Psoas muscle (tissue), 8 donors: ENCODE measurements at places on chromosomes 1 and 21. TPM values are rescaled to one million over a fixed set of nuclear protein-coding genes. Genes with fewer than 3 reads are reported as not detected.

OPRD1 gene
- 0.07 TPM for total RNA-seq

TNFRSF4 gene
- 3.9 TPM for total RNA-seq

TSSK3 gene
- not detected for total RNA-seq

GRCh38 chr1:78339490-78339889, 151.3 kb upstream of the PTGFR start:
- no peaks in the 10 kb centered on the region for H3K27me3 ChIP-seq
- no peak overlapping the region for H3K4me3 ChIP-seq
- no peak overlapping the region for H3K27ac ChIP-seq
- no peak for DNase-seq

GRCh38 chr1:46372431-46372830, 21.7 kb upstream of the FAAH start:
- no peaks in the 10 kb centered on the region for H3K27me3 ChIP-seq
- H3K36me3 ChIP-seq = peaks cover 23% of the 10 kb centered on the region
- no peak overlapping the region for H3K4me3 ChIP-seq
- no peak for DNase-seq
- H3K27ac ChIP-seq = no peak overlapping the region

- no peak overlapping the region for H3K27ac ChIP-seq
- no peaks in the 10 kb centered on the region for H3K36me3 ChIP-seq
- DNase-seq = no peak
These were observed 255.8 kb upstream of the CACYBP start for GRCh38 chr1:174743654-174744561.

GRCh38 chr21:15669247-15669646, 60.5 kb upstream of the USP25 start:
- H3K4me1 ChIP-seq = peaks cover 3% of the 10 kb centered on the region
- DNase-seq = no peak
- no peak overlapping the region for H3K27ac ChIP-seq
- no peak overlapping the region for H3K4me3 ChIP-seq

- H3K36me3 ChIP-seq = no peaks in the 10 kb centered on the region
- H3K4me3 ChIP-seq = no peak overlapping the region
- no peak for DNase-seq
- H3K27me3 ChIP-seq = no peaks in the 10 kb centered on the region
These were observed 8.8 kb upstream of the JAK1 start for GRCh38 chr1:64975127-64975526.

DNA sequence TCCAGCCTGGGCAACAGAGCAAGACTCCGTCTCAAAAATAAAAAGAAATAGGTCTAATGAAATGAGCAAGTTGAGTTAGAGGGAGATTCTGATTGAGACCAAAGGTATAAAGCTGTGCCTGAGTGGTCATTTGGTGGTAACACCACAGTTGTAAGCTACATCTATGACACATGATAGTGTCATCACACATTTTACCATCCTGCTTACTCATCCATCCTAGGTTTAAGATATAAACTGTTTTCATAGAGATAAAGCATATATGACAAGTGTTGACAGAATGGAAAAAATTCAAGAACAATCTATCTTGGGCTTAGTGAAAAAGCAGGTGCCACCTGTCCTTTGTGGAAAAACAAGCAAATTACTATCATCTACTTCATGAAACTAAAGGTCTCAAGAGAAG, 7.1 kb upstream of the CFAP141 start:
- no peak overlapping the region for H3K4me3 ChIP-seq
- peaks cover 18% of the 10 kb centered on the region for H3K4me1 ChIP-seq
- no peak for DNase-seq
- no peaks in the 10 kb centered on the region for H3K27me3 ChIP-seq

- DNase-seq = no peak
- no peaks in the 10 kb centered on the region for H3K27me3 ChIP-seq
- H3K4me3 ChIP-seq = no peak overlapping the region
- no peaks in the 10 kb centered on the region for H3K4me1 ChIP-seq
- no peaks in the 10 kb centered on the region for H3K36me3 ChIP-seq
These were observed 1568.8 kb downstream of the PLA2G4A start for GRCh38 chr1:188397521-188397920.

IRF2BP2 gene
- 116 TPM for total RNA-seq

MYCL gene
- 0.20 TPM for total RNA-seq
